ENCODE measurements at places on chromosomes 3 and 15.

- no peak for DNase-seq
Measured at GRCh38 chr3:1087066-1087560, 5.7 kb upstream of the CNTN6 start.

DNA sequence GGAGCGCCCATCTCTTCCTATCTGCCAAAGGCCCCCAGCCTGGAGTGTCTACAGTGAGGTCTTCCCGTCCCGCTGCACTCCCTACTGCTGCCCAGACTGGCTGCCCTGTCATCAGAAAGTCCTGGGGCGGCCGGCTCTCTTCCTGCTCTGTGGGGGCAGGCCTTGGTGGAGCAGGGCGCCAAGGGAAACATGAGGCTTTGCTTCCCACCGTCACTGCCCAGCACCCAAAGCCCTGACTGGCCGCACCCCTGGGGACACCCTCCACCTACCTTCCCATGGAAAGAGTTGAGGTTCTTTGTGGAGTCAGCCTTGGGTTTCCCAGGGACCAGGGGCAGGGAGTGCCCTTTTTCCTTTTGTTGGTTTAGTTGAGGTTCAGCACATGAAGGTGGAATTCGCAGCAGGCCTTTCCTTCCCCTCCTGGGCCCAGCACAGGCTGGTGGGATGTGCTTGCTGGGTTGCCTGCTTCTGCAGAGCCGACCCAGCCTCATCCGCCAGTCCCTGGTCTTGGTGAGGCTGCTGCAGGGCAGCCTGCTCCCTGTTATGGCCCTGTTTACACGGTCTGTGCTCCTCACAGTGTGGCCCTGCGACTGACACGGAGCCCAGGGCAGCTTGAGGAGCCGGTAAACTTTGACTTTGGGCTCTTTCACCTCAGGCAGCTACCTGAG, 51.8 kb upstream of the PLXNA1 start:
- DNase-seq: no peak

DNA sequence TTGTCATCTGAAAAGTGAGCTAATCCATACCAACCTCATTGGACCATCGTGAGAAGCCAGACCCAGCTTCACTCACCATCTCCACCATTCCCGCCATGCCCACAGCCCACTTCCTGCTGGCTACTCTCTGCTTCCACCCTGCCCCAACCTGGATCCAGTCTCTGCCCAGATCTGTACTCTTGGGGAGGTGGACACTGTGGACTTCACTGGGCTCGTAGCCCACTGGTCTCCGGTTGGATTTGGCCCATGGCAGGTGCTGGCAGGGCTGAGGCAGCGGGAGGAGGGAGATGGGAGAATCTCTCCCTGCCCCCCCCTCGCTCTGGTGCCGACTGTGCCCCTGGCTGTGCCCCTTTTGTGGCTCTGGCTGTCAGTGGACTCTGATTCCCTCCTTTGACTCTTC, 193.8 kb downstream of the ABHD5 start:
- no peak for DNase-seq

- no peak for DNase-seq
Measured at GRCh38 chr3:70992562-70993204, 590.8 kb downstream of the FOXP1 start.

DNA sequence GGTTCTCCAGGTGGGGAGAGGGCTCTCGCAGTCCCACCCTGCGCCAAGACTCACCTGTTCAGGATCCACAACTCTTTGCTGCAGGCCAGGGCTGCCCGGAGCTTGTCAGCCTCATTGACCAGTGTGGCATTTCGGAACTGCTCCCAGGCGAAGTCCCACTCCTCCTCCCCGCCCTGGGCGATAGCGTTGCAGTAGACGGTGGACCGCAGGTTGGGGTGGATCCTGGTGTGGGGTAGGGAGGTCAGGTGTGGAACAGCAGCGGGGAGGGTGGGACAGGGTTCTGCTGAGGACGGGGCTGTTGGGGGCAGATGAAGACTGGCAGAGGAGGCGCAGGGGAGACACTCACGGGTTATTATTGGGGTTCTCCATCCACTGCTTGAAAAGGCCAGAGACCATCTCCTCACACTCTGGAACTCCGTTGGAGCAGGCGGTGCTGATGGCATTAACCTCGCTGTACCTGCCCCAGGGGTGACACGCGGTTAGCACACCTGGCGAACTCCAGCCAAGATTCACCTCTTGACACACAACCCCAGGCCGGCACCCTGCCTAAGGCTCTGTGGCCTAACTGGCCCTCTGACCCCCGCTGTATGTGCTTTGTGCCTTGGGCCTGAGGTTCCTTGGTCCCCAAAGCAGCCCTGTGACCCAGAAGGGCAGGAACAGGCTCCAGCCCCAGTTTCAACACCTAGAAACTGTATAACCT, 16.1 kb downstream of the MESP2 start:
- no peak for DNase-seq

DNA sequence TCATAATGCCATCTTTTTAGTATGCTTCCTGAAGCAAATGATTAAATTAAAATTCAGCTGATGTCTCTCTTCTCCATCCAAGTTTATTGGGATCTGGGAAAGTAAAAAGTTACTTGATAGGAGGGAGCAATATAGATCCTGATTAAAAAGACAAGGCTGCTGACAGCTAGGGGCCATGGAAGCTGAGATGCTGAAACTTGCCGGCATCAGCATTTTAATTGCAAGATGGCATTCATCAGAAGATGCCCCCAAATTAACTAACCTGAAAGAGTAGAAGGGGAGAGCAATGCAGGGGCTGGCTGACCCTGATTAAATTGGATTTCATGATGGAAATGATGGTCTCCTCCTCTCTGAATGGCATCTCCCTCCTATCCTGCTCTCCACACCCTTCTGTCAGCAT, 31.1 kb downstream of the CPNE4 start:
- no peak for DNase-seq

DNA sequence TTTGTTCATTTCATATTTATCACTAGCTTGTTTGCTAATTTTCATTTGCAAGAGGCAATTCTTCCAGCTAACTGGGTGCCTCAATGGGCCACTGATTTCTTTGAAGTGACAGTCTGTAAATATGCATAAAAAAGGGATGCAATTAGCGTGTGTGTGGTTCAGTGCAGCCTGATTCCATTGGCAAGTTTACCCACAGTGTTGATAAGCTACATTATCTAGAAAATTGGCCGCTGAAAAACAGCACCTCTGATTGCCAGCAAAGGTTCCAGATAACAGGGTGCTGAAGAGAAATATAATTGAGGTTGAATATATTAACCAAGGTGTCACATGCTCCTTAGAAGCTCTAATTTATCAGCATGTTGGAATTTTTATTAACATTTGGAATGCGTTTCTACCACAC, 76.9 kb downstream of the SAMMSON start:
- no peak for DNase-seq
